ENCODE measurements at places on chromosomes 1 and 21.
A peak's percentile ranks its signal among the peaks of the same experiment; 100 is the strongest.

- no peak for DNase-seq
Observed at GRCh38 chr1:209363112-209363511, 220.4 kb upstream of the CAMK1G start.

DNA sequence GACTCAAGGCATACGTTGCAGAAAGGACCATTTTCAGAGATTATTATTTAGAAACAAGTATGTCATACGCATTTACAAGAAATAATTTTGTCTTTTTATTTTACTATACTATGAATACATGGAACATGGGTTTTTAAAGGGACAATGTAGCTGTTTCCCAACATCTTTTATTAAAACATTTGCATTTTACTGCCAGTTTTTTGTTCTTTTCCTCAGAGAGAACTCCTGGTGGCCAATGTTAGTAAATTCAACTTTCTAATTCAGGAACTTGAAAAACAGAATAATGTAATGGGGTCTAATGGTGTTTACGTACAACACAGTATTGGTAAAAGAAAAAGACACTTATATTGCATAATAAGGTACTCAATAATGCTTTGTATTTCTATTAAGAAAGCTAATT, 14.9 kb downstream of the PRDM2 start:
- no peak for DNase-seq

DNA sequence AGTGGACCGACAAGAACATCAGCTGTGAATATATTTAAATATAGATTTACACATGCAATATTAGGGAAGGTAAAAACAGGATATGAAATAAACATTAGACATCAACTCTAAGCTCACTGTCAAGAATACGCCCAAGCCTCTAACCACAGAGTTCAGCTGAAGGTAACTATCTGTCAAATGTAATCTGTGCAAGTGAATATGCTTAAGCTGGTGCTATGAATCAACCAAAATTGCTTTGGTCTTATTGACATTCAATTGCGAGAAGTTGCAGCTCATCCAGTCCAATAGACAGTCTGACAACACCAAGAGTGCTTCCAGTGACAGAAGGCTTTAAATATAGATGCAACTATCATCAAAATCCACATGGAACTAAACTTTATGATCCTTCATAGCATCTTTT, 32.3 kb downstream of the USH2A start:
- no peak for DNase-seq

- peak; percentile 56 for DNase-seq
Observed at GRCh38 chr21:45228171-45228641, 59.5 kb downstream of the POFUT2 start.

DNA sequence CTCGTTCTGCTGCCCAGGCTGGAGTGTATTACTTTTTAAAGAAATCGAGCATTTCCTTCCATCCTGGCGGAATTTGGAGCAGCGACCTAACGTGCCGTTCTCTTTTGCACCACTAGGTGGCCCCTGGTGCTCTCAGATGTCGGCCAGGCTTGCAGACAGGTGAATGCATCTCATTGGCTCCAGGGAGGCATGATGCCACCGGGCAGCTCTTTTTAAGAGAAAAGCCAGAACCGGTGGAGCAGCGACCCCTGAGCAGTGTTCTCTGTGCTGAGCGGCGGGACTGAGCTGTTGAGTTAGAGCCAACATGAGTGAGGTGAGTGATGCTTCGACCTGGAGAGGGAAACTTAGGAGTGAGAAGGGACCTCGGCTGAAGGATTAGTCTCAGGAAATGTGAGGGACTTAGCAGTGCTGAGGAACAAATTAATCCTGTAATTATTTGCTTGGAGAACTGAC, at the start of gene PCP4:
TSS of gene PCP4 (plus strand) at position 241 of the 453 bp plus-strand sequence. CDS start at position 305, 64 bp downstream.
- DNase-seq: no peak

DNA sequence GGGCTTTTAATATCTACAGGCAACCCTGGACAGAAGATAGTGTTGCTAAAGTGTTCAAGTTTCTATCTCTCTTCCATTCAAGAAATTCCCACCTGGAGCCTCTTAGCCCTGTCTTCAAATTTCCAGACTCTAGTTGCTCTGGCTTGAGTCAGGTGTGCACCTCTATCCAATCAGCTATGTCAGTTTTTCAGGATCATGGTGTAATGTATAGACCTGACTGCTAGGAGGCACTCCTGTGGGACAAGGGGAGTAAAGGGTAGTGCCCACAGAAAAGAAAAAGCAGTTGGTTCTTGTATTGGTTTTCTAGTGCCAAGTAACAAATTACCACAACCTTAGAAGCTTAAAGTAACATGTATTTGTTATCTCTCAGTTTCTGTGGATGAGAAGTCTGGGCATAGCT, 6.2 kb upstream of the ZRANB2 start:
- DNase-seq: no peak

DNA sequence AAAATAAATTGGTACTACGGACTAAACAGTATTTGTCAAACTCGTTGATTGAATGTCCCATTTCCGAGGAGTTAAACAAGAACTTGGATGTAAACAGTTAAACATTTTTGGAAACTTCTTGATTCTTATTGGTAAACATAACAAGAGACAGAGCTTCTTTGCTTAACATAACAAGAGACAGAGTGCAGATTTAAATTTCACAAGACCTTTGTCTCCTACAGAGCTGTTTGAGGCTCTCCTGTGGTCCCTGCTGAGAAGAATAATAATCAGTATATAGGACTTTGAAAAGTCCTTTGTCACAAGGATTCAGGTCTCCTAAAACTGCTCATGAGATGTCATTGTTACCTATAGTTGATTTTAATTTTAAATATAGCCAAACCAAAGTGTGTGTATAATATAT, 170.6 kb upstream of the C21orf91 start:
- DNase-seq: no peak

DNA sequence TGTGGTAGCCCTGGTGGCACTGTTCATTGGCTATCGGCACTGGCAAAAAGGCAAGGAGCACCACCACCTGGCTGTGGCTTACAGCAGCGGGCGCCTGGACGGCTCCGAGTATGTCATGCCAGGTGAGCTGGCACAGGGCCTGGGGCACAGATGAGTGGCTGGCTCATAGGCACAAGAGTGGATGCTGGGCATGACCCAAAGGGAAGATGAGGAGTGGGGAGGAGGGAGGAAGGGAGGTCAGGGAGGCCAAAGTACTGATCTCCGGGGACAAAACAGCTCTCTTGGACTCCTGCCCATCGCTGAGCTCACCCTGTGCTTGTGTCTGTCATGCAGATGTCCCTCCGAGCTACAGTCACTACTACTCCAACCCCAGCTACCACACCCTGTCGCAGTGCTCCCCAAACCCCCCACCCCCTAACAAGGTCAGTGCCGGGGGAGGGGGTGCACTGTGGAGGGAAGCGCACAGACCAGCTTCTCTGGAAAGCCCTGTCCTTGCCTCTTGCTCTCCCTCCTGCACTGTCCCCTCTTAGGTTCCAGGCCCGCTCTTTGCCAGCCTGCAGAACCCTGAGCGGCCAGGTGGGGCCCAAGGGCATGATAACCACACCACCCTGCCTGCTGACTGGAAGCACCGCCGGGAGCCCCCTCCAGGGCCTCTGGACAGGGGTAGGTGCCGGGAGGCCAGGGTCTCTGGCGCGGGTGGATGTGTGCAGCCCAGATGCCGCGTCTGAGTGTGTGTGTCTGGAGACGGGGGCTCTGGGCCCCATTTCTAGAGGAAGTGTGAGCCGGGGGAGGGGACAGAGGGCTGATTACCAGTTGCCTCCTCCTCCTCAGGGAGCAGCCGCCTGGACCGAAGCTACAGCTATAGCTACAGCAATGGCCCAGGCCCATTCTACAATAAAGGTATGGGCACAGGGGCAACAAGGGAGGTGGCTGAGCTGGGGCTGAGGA, 7.3 kb upstream of the LRRC71 start:
- DNase-seq: no peak

DNA sequence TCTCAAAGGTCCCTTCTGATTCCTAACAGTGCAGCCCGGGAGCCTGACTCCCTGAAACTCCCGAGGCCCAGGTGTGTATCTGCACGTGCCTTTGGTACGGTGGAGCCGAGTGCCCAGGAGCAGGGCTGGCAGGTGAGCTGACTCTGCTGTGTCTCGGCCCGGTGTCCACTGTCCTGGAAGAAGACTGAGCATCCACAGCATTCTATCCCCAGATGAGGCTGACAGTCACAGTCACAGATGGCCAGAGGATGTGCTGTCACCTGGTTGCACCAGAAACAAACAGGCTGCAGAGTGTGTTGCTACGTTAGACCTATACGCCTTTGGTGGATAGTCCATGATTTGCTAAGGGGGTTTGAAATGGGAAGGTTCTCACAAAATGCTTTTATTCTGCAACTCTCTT, 9.8 kb downstream of the ETV3L start:
- DNase-seq: no peak

DNA sequence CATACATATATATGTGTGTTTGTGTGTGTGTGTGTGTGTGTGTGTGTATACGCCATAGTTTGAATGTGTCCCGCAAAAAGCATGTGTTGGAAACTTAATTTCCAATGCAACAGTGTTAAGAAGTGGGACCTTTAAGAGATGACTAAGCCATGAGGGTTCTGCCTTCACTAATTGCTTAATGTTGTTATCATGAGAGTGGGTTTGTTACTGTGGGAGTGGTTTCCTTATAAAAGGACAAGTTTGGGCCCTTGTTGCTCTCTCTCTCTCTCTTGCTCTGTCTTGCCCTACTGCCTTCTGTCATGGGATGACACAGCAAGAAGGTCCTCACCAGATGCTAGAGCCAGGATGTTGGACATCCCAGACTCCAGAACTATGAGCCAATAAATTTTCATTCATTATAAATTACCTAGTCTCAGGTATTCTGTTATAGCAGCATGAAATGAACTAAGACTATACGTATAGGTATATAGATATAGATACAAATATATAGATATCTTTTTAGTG, 103.8 kb upstream of the ZC3H11B start:
- DNase-seq: no peak

- no peak for DNase-seq
Observed at GRCh38 chr1:241635556-241636152, 4.5 kb downstream of the CHML start.

DNA sequence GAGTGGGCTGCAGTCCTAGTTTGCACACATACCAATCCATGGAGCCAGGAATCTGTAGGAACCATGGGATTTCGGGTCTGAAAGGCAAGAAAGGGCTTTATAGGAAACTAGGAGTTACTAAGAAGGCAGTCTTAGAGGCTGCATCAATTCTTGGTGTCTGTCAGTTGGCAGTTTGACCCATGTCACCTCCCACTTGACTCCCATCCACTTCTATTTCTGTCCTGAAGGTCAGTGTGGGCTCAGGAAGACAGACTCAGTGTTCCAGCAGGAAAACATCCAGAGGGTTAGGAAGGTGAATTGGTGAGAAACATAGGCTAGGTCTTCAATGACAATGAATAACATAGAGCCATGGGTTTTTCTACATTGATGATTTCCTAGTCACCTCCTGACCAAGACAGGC, 4.0 kb downstream of the CYP4A11 start:
- DNase-seq: no peak

DNA sequence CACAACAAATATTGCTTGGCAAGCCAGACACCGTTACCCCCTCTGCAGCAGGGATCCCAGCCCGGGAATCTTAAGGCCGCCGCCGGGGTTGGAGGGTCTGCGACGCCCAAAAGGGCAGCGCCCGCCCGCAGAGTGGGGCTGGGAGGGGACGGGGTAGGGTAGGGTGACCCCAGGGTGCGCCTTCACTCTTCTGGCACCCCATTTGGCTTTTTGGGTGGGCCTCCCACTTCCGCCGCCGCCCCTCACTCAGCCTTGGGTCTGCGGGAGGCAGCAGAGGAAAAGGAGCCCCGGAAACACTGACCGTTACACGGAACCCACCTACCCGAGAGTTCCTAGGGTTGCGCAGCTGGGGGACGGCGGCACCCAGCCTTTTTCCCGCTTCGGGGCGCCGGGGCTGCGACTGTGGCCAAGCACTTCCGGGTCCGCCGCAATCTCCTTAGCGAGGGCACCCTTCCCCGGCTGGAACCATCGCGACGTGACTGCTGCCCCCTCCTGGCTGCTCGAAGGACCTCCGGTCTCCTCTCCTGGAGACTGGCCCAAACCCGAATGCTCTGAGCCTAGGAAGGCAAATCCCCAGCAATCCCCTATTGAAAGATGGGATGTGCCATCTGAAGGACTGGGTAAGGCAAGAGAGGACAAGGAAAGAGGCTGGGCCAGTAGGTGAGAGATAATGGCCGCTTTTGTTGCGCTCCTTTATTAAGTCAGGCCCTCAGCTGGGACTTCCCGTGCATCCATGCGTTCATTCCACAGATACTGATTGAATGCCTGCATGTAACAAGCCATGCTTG, at the start of gene PIGC:
TSS of gene PIGC (minus strand) at position 404 of the 788 bp plus-strand sequence. CDS start 1,447 bp downstream, outside the sequence.
- DNase-seq: no peak

DNA sequence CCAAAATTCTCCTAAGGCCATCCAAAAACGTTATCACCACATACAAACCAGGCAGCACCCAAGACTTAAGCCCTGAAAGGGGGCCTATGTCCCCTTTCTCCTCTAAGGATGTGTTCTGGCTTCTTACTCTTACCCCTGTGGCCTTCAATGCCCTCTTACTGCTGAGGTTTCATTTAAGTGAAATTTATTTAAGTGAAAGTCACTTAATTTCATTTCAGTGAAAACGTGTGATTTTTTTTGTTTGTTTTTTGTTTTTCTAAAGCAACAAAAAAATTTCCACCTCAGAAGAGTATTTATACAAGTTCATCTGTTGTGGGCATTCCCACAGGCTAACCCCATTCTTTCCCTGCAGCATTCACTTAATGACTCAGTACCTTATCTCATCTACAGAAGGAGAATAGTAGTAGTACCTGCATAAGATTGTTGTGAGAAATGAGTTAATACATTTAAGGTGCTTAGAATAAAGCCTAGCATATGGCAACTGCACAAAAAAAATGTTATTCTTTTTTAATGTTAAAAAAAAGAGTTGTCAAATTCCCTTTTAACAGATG, 220.6 kb downstream of the CHRM3 start:
- no peak for DNase-seq

DNA sequence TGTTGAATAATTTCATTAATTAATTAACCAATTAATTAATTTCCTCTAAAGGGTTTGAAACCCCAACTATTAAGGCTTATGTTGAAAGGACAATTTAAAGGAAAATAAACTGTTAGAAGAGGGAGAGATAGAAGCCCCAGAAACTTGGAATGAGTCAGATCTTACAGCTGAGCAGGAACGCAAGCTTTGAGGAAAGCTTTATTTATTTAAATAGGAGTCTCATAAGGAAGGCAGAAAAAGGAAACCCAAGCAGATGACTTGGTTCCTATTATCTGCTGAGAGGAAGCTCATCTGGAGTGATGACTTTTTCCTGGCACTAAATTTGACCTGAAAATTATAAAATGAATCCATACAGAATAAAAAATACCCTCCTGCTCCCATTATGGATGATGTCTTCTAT, 105.1 kb downstream of the ROR1 start:
- DNase-seq: no peak

GRCh38 chr1:156129687-156130577, 15.4 kb downstream of the LMNA start:
- no peak for DNase-seq

- peak; percentile 95 for DNase-seq
Observed at GRCh38 chr1:228011721-228012311, 5.0 kb downstream of the WNT3A start.

GRCh38 chr1:23394181-23394580, 24.5 kb upstream of the ZNF436 start:
- DNase-seq: no peak

- DNase-seq: no peak
Observed at GRCh38 chr1:6984986-6985385, 199.7 kb downstream of the CAMTA1 start.
